ENCODE measurements at places on chromosomes 1 and 21.

DNA sequence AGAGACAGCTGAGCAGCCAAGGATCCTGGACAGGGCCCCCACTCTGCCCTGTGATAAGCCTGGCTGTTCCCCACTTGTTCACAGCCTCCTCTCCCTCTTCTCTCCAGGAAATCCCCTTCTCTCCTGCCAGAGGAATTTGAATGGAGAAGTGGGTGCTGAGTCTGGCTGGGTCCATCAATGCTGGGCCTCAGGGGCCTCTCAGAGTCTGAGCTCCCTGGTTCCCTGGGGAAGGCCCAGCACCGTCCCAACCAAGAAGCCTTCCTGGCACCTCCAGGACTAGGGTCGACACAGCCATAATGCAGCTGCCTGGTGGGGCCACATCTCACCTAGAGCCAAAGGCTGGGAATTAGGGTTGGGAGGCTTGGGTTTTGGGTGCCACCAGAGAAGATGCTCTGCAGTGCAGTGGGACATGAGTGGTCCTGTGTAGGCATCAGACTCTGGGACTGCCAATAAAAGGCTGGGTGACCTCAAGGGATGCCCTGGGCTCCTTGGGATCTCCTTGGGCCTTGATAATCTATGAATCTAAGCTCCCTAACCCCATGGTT, 2.5 kb downstream of the MYBPH start:
- no peak for DNase-seq

GRCh38 chr1:177425199-177425598, 254.4 kb downstream of the BRINP2 start:
- DNase-seq = no peak

- DNase-seq = no peak
Observed at GRCh38 chr1:187788718-187789117, 960.0 kb downstream of the PLA2G4A start.

DNA sequence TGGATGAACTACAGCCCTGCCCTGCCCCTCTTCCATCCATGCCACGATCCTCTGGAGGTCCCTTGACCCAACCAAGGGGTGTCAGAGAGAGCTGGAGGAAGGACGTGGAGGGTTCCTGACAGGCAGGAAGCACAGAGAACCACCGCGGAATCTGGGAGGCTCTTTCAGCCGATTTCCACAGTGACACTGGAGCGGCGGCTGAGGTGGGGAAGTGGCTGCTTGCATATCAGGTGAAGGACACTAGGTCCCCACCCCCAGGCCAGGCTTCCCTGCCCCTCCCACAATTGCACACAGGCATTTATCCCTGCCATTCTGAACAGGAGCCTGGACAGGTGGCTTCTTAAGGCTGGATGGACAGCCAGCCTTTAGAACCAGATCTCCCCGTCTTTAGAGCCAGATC, 17.5 kb downstream of the LRRC71 start:
- DNase-seq = no peak

- DNase-seq = no peak
Observed at GRCh38 chr1:190852611-190853010, 374.9 kb upstream of the BRINP3 start.

- no peak for DNase-seq
Observed at GRCh38 chr1:150567717-150568593, 11.5 kb downstream of the MCL1 start.

DNA sequence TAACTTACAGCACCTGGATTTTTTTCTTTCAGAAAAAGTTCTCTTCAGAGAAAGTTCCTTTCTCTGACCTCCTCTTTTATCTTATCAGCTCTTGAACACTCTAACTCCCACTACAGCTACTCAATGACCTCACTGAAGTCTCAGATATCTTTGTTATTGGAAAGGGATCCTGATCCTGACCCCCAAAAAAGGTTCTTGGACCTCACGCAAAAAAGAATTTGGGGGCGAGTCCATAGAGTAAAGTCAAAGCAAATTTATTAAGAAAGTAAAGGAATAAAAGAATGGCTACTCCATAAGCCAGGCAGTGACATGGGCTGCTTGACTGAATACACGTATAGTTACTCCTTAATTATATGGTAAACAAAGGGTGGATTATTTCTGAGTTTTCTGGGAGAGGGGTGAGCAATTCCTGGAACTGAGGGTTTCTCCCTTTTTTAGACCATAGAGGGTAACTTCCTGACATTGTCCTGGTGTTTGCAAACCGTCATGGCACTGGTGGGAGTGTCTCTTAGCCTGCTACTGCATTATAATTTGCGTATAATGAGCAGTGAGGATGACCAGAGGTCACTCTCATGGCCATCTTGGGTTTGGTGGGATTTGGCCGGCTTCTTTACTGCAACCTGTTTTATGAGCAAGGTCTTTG, 44.2 kb downstream of the WDR64 start:
- no peak for DNase-seq

- no peak for DNase-seq
Observed at GRCh38 chr1:9699361-9699760, 47.8 kb downstream of the PIK3CD start.

GRCh38 chr1:20555025-20555757, 2.8 kb downstream of the FAM43B start:
- no peak for DNase-seq

- DNase-seq = no peak
Observed at GRCh38 chr1:115196296-115196695, 107.0 kb upstream of the TSPAN2 start.

GRCh38 chr1:167273027-167273800, 52.5 kb downstream of the POU2F1 start:
- DNase-seq = no peak
